Activated T-cell treated with anti-CD3 and anti-CD28 coated beads, Interleukin-2, amount 50 U/mL, for 1 hour (primary cell): ENCODE measurements at places on chromosomes 7 and 10.

- DNase-seq, result no peak
Measured at GRCh38 chr7:30450983-30451497, 27.5 kb downstream of the NOD1 start.

DNA sequence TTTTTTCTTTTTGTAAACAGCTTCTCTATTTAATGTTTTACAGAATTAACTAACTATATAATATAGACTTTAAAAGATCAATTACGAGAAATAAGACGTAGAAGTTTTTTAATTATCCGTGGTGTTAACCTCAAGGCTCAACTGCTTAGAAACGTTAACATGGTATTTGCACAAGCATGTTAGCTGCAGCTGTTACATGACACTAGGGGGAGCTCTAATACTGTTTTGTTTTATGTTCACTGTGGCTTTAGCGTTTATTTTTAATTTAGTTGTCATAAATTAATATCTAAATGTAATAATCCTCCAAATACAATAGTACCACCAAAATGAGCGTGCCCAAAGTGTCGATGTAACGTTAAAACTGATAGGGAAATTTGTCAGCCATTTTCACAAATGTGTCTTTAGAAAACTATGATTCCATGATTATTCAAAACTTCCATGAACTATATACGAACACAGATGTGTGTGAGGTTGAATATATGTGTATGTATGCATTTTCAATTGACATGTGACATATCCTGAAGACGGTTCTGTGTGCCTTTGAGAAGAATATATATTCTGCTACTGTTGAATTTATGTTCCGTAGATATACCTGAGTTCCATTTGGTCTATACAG lies 828.8 kb upstream of the MBL2 start:
- no peak for DNase-seq

DNA sequence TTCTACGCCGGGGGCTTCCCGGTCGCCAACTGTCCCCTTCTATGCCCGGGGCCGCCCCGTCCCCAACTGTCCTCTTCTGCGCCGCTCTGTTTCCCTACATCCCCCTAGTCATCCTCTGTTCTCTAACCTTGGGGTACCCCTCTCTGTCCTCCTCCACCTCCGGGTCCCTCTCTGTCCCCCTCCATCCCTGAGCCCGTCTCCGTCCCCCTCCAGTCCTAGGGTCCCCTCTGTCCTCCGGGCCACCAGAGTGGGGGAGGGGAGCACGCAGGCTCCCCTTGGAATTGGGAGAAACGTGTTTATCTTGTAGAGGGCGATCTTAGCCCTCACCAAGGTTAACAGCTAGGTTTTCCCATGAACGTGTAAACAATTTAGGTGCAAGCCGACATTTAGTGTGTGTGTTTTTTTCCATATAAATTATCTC lies 852 bp upstream of the KLF6 start:
- DNase-seq, result peak; percentile 70

DNA sequence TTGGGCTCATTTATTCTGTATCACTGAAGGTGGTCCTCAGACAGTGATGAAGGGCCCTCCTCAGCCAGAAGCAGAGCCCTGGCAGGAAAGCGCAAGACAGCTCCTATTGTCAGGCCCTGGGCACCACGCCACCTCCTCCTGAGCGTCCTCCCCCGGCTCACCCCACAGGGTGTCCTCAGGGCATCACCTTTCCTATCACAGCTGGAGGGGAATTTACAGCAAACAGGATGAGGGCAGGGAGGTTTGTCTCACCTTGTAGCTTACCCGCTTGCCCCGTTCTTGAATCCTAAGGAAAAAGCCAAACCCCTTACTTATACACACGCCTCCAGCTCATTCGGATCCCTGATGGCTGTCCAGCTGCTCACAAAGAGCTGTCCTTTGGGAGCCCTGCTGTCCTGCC lies 50.2 kb upstream of the LANCL2 start:
- no peak for DNase-seq

- no peak for DNase-seq
Measured at GRCh38 chr7:30354791-30355190, 70.4 kb downstream of the ZNRF2 start.

DNA sequence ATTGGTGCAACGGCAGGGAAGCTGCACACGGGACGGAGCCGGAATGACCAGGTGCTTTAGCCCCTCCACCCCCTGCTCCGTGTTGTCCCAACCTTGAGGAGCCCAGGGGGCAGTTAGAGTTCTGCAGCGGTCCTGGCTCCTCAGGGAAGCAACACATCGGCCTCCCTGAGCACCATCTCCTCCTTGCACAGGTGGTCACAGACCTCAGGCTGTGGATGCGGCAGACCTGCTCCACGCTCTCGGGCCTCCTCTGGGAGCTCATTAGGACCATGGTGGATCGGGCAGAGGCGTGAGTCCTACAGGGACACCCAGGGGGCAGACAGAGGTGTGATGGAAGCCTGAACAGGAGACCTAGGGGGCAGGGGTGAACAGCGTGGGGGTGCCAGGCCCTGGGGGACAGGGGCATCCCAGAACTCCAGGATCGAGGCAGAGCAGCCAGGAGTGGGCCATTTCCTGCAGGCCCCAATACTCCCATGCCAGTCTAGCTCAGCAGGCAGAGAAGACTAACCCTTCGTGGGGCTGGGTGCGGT lies 7.3 kb downstream of the ASL start:
- no peak for DNase-seq
